Mesenchymal stem cell (in vitro differentiated cells and primary cell): ENCODE measurements at places on chromosomes 12 and 14.

DNA sequence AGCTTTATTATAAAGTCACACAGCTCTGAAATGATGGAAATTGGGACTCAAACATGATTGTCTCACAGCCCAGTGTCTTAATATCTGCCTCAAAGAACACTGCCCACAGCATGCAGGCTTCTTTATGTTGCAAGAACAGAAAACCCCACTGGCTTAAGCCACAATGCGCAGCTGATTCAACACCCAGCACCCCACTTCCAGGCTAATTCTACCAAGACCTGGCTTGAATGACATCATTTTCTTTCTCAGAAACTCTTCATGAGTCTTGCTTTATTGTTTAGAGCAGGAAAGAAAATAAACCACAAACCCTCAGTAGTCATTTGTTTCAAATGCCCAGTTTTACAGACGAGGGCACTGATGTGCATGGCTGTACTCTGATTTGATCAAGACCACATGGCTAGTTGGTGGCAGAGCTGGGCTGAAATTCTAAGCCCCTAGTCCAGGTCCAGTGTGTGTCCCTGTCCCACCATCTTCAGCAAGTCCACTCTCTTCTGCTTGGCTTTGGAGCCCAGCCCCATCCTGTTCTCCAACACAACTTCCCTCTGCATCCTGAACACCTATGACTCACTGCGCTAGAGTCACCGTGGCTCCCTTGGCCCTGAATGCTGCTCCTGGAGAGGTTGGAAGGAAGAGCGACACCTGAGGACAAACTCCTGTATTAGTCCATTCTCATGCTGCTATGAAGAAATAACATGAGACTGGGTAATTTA, 50.3 kb upstream of the SRSF5 start:
- peak; percentile 91 for DNase-seq

- DNase-seq: no peak
Measured at GRCh38 chr14:39957987-39958386, 525.8 kb upstream of the FBXO33 start.

DNA sequence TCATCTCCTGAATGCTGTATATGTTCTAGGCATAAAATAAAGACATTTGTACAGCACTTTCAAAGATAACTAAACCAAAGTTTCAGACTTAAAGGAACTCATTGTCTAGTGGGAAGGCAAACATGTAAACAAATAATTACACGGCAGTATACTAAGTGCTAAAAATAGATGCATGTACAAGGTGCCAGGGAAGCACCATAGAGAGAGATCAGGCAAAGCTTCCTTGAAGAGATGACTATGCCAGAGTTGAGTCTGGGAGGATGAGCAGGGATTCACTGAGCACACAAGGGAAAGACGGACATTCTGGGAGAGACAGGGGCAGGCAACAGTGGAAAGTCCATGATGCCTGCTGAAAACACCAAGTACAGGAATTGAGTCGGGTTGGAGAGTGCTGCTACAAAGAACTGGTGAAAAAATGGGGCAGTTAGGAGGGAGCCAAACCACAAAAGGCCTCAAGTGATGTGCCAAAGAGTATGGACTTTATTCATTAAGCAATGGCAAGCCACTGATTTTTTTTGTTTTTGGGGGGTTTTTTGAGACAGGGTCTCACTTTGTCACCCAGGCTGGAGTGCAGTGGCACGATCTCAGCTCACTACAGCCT, 26.8 kb downstream of the ANKS1B start:
- DNase-seq: peak; percentile 3

GRCh38 chr12:19120795-19121194, 8.7 kb upstream of the PLEKHA5 start:
- DNase-seq: peak; percentile 38

DNA sequence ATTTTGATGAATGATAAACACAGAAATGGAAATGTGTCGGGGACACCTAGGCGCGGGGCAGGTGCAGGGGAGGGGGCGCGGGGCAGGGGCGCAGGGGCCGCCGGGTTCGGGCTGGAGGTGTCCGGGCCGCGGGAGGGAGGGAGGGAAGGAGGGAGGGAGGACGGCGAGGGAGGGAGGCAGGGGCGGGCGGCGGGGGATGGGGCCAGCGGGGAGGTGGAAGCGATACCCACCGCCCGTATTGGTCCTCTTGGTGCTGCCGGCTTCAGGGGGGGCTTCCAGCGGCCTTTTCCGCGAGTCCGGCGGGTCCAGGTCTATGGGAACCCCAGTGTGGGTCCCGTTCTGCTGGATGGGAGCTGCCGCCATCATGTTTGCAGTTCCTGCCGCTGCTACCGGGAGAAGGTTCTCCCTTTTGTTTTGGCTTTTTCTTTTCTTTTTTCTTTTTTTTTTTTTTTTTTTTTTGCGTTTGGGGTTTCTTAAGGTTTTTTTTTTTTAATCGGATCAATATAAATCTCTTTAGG, 703 bp downstream of the NOVA1 start:
- peak; percentile 25 for DNase-seq

DNA sequence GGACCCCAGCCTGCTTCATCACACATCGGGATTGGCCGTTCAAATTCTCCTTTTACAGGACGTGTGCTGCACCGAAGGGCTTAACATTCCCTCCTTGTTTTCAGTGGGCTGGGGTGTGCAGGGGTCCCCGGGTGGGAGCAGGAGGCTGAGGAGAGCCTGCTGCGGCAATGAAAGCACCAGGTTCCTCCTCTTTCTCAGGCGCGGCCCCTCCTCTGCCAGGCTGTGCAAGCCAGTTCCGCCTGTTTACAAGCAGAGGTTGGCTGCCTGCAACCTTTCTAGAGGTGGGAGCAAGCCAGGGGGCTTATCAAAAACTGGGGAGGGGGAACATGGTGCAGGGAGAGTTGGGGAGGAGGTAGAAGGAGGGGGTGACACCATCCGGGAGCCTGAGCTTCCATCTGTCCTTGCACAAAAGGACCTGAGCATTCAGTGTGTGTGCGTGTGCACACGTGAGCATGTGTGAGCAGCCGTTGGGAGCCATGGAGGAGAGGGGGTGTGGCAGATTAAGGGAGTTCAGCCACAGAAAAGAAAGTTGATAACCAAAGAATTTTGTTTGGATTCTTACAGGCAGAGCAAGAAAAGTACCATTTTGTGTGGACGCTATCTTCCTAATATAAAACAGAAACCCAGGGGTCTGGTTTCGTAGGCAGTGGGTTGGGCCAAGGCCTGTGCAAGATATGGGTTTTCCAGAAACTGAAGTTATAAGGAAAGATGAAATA, 108.8 kb upstream of the RFLNA start:
- DNase-seq: no peak

GRCh38 chr14:88669346-88669745, 106.5 kb downstream of the ZC3H14 start:
- DNase-seq: no peak

DNA sequence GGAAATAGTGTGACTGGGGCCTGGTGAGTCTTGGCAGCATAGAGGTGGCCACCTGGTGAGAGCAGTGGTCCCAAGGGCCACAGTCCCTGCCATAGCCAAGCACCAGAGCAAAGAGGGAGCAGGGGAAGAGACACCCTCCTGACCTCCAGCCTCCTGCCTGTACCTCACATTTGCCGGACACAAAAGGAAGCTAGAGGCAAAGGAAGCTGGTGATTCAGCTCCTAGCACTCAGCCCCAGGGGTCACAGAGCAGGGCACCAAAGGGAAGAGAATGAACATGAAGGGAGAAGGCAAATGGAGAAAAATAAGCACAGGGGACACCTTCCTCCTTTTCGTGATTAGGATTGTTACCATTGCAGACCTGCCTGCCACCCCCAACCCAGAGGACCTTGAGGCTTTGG, 216.8 kb downstream of the ZFP36L1 start:
- peak; percentile 28 for DNase-seq

GRCh38 chr14:54749180-54749579, 153.4 kb downstream of the GCH1 start:
- DNase-seq: no peak

DNA sequence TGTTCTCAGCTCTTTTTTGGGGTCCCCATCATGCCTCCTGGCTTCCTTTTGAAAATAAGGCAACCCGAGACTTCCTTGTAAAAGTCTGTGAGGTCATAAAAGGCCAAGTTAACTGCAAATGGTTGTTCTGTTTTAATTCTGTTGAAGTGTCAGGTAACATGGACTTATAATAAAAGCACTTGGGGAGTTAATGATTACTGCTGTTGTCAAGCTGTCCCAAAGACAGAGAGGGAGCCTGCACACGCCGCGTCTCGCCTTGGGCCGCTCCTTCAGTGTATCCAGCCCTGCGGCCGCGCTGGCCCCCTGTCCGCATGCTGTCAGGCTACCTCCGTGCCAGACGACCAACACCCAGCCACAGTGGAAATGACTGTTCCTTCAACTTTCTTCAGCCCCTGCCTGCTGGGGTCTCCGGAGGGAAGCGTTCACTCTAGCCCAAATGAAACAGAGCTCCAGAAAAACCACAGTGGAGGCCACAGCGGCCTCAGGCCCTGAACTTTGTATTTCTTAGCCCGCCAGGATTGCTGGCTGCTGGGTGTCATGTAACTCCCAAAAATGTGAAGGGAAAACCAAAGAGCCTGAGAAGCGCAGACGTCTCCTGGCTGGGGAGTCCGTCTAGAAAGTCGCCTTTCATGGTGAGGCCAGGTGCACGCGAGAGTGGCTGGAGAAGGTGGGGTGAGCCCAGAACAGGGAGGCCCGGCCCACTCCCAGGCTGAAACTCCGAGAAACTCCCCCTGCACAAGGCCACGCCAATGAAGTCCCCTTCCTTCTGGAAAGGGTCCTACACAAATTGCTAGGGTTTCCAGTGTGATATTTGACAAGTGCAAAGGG, 189.1 kb downstream of the ZFP36L1 start:
- no peak for DNase-seq

DNA sequence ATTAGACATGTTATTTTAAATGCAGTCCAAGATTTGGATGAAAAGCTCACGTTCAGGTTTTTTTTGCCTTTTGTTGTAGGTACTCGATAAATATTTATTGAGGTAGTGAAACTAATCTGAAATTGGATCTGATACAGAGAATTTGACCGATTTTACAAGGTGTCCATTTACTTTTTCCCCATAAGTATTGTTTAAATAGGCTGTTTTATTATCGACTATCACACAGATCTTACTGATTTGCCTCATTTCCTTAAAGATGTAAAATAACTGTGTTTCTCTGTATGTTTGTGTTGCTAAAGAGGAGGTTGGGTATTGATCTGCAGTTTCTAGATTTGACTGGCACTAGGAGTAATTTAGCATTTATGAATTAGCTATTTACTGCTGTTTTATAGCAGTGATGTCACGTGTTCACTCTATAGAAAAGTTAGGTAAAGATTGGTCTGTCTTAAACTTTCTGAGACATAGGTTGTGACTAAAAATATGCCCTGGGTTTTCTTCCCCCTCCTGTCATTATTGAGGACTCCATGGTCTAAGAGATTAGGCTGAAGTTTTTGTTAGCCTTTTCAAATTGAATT, 3.5 kb downstream of the RAP1B start:
- no peak for DNase-seq

DNA sequence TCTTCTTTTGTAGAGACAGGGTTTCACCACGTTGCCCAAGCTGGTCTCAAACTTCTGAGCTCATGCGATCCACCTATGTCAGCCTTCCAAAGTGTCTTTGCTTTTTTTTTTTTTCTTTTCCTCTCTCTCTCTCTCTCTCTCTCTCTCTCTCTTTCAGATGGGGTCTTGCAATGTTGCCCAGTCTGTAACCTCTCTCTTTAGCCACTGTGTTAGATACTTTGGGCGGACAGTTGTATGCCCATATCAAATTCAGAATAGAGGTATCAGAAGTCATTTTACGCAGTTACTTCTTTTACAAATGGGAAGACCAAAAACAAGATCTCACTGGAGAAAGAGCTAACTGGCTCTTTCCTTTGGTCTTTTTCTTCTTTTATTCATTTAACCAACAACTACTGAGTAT, 6.7 kb downstream of the HEBP1 start:
- DNase-seq: no peak
